Neural crest cell (in vitro differentiated cells): ENCODE measurements at places on chromosomes 12 and 14. TPM values are rescaled to one million over a fixed set of nuclear protein-coding genes. Genes with fewer than 3 reads are reported as not detected.

DNA sequence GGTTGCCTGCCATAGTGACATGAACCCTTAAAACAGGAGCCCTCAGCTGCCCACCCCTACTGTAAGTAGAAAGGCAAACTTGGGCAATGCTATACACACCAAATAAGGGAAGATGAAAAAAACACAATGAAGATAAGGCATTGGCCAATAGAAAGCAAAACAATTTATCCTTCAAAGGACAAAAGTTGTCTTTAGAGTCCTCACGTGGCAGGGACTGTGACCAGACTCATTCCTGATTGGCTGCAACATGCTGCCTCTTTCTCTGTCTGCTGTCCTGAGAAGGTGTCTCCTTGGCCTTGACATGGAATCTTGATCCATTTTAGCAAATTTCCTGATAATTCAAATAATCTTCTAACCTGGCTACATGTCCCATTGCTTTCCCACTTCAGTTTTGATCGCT lies 131.9 kb downstream of the GPR135 start:
- no peak overlapping the region for H3K27ac ChIP-seq
- peaks cover 37% of the 10 kb centered on the region for H3K4me1 ChIP-seq
- no peak for DNase-seq
- no peaks in the 10 kb centered on the region for H3K27me3 ChIP-seq
- no peak overlapping the region for H3K4me3 ChIP-seq

- H3K4me1 ChIP-seq, result no peaks in the 10 kb centered on the region
- H3K4me3 ChIP-seq, result no peak overlapping the region
- H3K36me3 ChIP-seq, result peaks cover 9% of the 10 kb centered on the region
- no peaks in the 10 kb centered on the region for H3K27me3 ChIP-seq
- H3K27ac ChIP-seq, result no peak overlapping the region
Measured at GRCh38 chr12:46907791-46908190, 82.0 kb upstream of the SLC38A4 start.

DNA sequence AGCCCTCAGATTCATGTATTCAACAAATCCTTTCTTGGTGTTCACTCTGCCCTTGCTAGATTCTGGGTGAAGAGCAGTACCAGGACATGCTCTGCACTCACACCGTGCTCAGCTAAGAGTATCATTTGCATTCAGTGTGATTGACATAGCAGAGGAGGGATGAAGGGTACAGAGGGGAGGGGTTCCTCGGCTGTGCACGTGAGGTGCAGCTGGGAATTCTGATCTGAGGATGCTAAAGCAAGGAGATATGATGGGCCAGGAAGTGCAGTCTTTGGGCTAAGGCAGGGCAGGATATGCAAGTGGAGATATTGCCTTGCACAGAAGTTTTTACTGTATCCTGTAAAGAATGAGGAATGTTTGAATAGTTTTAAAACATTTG lies 108.6 kb downstream of the FGD4 start:
- peaks cover 51% of the 10 kb centered on the region for H3K4me1 ChIP-seq
- H3K27me3 ChIP-seq, result no peaks in the 10 kb centered on the region
- H3K4me3 ChIP-seq, result peak overlapping the region; percentile 0
- DNase-seq, result no peak
- no peaks in the 10 kb centered on the region for H3K36me3 ChIP-seq

GRCh38 chr12:66242311-66242710 lies 53.3 kb downstream of the IRAK3 start:
- H3K27me3 ChIP-seq, result peaks cover 14% of the 10 kb centered on the region
- no peak overlapping the region for H3K4me3 ChIP-seq
- H3K4me1 ChIP-seq, result peaks cover 8% of the 10 kb centered on the region
- H3K36me3 ChIP-seq, result no peaks in the 10 kb centered on the region
- no peak overlapping the region for H3K27ac ChIP-seq
- no peak for DNase-seq

The KIF5A gene
- 16.9 and 20.8 TPM in 2 replicates for total RNA-seq

The RFX4 gene
- 52.1 and 53.8 TPM in 2 replicates for total RNA-seq

The TC2N gene
- 0.09 TPM in 1 of 2 replicates, not detected in the other for total RNA-seq
